ENCODE measurements at places on chromosomes 2 and 18.

DNA sequence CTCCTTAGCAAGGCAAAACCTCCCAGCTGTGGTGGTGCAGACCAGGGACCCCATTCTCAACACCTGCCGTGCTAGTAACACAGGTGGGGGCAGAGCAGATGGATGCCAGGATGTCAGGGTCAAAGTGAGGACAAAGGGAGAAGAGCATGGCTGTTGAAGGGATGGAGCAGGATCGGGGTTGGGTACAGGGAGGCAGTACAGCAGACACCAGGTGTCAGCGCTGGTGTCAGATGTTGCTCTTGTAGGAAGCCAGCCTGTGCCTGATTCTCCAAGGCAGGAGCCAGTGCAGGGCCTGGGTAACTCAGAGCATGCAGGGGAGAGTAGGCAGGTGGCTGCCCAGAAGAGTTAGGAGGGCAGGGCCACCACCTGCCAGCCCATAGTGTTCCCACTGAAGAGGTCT lies 222.1 kb upstream of the SPRED2 start:
- DNase-seq, result no peak

- no peak for DNase-seq
Measured at GRCh38 chr18:12393998-12394397, 13.7 kb upstream of the PRELID3A start.

- peak; percentile 1 for DNase-seq
Measured at GRCh38 chr2:15744820-15745219, 153.2 kb downstream of the DDX1 start.

DNA sequence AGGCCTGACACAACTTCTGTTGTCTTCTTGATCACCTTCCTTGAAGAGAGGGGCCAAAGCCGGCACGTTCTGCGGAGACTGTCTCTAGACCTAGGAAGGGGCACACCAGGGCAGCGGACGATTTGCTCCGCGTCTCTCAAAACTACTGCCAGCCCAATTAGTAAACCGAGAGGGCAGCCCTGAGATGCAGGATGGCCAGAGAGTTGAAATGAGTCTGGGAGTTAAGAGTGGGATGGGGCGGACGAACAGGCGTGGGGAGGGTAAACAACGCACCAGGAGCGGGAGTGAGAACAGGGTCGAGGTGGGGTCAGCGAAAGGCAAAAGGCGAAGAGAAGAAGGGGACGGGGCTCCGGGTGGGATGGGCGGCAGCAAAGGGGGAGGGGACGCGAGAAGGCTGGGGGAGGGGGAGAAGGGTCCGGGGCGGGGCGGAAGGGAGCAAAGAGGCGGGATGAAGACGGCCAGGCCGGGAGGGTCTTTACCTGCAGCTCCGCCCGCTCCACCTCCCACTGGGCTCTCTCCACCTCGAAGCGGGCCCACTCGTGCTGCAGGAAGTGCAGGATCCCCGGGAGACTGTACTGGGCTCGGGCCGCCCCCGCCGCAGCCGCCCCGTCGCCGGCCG lies 476 bp downstream of the STRN start:
- DNase-seq, result peak; percentile 75

DNA sequence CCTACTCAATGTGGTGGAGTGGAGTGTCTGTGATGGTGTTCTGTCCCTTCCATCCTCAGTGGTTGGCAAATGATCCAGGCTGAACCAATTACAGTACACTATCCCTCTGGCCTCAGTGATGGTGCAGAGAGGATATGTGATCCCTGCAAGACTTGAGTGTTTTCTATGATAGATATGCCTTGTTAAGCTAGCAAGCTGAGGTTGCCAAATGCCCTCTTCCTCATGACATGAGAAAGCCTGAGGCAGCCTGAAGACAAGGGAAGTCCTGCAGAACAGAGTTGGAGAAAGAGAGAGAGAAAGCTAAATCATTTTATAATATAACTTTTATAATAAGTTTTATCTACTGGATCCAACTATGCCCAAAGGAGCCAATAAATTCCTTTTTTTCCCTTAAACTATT lies 41.6 kb upstream of the GORASP2 start:
- DNase-seq, result no peak
